ENCODE measurements at places on chromosomes 5 and 9. TPM values are rescaled to one million over a fixed set of nuclear protein-coding genes. Genes with fewer than 3 reads are reported as not detected.

FAM219A gene
- 5.7 TPM for total RNA-seq

SLC4A9 gene
- total RNA-seq = not detected

NFIB gene
- 24.0 TPM for total RNA-seq

FBXW11 gene
- 82.8 TPM for total RNA-seq

NLN gene
- 26.5 TPM for total RNA-seq

FAM153A gene
- not detected for total RNA-seq

ARHGEF39 gene
- not detected for total RNA-seq

PCDHA9 gene
- under 0.01 TPM for total RNA-seq

PRKAA1 gene
- 96.5 TPM for total RNA-seq

NIPAL4 gene
- not detected for total RNA-seq

LHX3 gene
- not detected for total RNA-seq

PCDHGA6 gene
- 2.3 TPM for total RNA-seq

OR1J2 gene
- total RNA-seq = 0.30 TPM

STX17 gene
- 8.7 TPM for total RNA-seq

PRLR gene
- total RNA-seq = 0.08 TPM

CARD9 gene
- 0.53 TPM for total RNA-seq

CYLC2 gene
- total RNA-seq = not detected

POLE3 gene
- total RNA-seq = 22.7 TPM

SHLD3 gene
- 2.3 TPM for total RNA-seq

SLC1A1 gene
- total RNA-seq = 14.2 TPM
